ENCODE measurements at places on chromosomes 12 and 14. TPM values are rescaled to one million over a fixed set of nuclear protein-coding genes. Genes with fewer than 3 reads are reported as not detected.

- no peaks in the 10 kb centered on the region for H3K27me3 ChIP-seq
- H3K4me1 ChIP-seq, result no peaks in the 10 kb centered on the region
- no peaks in the 10 kb centered on the region for H3K36me3 ChIP-seq
- no peak overlapping the region for H3K4me3 ChIP-seq
- H3K27ac ChIP-seq, result no peak overlapping the region
Observed at GRCh38 chr14:76109087-76109880, 42.4 kb upstream of the GPATCH2L start.

DNA sequence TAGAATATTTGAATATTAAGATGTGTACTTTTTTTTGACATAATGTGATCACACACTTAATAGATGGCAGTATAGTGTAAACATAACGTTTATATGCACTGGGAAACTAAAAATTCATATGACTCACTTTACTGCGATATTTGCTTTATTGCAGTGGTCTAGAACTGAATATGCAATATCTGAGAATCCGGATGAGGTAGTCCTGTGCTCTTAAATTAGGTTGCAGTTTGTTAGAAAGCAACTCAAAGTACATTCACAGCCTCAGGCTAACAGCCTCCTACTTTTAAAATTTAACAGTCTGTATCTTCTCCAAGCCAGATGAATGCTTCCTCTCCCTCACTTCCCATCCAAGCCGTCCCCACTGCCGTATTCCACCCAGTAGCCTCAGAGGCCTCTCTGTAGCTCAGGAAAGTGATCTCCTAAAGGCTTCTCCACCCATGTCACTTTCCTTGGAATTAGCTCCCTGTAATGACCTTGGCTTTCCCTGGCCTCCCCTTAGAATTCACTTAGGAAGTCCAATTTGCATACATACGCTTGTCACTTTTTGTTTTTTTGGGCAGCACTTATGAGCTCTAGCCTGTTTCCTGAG lies 43.7 kb downstream of the TESPA1 start:
- no peak overlapping the region for H3K4me3 ChIP-seq
- peaks cover 12% of the 10 kb centered on the region for H3K4me1 ChIP-seq
- DNase-seq, result no peak
- no peaks in the 10 kb centered on the region for H3K27me3 ChIP-seq
- no peak overlapping the region for H3K27ac ChIP-seq
- H3K36me3 ChIP-seq, result peaks cover 29% of the 10 kb centered on the region

DNA sequence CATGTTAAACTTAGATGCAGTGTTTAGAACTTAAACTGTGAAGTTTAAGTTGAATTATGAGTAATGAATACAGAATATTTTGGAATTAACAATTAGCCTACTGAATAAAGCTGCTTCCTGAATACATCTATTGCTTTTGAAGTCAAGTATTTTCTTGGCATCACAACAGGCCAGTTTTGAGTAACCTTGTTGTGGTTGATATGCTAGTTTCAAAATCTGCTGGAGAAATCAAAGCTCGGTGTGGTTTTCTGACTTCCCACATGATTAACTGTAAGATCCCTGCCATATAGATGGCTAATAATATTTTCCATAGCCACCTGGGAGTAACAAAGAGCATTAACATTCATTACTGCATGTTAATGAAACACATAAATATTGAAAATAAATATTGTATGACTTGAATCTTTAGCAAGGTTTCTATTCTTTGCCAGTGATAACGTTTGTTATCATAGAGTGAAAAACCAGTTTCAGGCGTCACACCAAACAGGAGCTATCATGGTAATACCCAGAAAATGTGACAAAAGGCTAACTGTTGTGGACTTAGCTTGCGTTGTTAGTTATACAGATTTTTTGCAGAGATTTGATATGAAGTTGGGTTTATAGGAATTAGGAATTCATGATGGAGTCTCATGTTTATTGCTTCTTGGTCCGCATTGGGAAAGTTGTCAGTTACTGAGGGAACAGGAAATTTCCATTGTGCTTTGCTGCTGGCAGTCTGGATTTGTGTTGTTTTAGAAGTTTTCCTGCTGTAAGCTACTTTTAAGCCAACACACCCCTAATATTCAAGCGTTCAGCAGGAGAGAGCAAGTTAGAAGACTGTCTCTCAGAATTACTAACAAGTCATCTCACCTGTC lies 32.1 kb downstream of the PPFIBP1 start:
- DNase-seq, result no peak
- peaks cover 14% of the 10 kb centered on the region for H3K4me1 ChIP-seq
- H3K36me3 ChIP-seq, result no peaks in the 10 kb centered on the region
- no peak overlapping the region for H3K27ac ChIP-seq
- H3K4me3 ChIP-seq, result no peak overlapping the region
- peaks cover 21% of the 10 kb centered on the region for H3K27me3 ChIP-seq

DNA sequence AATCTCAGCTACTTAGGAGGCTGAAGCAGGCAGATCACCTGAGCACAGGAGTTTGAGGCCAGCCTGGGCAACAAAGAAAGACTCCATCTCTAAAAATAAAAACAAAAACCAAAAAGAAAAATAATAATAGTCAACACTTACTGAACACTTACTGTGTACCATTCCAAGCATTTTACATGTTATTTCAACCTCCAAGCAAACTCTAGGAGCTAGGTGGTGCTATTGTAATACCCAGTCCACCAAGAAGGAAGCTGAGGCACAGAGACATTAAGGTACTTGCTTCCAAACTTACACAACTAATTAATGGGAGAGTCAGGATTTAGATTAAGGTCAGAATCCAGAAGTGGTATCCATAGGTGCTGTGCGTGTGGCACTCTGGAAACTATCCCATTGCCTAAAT lies 13.7 kb upstream of the OR6J1 start:
- no peaks in the 10 kb centered on the region for H3K36me3 ChIP-seq
- DNase-seq, result no peak
- H3K27ac ChIP-seq, result no peak overlapping the region
- no peaks in the 10 kb centered on the region for H3K27me3 ChIP-seq

DNA sequence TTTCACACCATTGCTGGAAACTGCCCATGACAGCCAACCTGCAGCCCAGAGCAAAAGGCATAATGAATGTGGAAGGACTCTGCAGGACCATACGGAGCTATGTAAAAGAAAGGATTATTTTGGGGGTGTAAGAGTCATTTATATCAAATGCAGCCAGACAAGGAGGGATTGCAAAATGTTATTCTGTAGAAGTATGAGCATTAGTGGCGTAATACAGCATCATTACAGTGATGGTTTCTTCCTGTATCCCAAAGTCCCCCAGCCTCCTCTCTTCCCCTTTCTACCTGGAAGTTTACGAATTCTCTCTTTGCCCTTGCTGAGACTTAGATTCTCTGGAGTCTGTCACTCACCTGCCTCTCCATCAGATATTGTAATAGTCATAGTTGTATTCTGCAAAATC lies 89.9 kb downstream of the BORCS5 start:
- no peak overlapping the region for H3K4me3 ChIP-seq
- DNase-seq, result no peak
- no peak overlapping the region for H3K27ac ChIP-seq
- peaks cover 25% of the 10 kb centered on the region for H3K36me3 ChIP-seq

- peaks cover under 1% of the 10 kb centered on the region for H3K4me1 ChIP-seq
- H3K4me3 ChIP-seq, result no peak overlapping the region
- DNase-seq, result no peak
- H3K36me3 ChIP-seq, result no peaks in the 10 kb centered on the region
- no peak overlapping the region for H3K27ac ChIP-seq
Observed at GRCh38 chr12:52799505-52800211, 3.7 kb upstream of the KRT3 start.

GRCh38 chr14:93059917-93060545 lies 55.7 kb downstream of the ITPK1 start:
- no peaks in the 10 kb centered on the region for H3K36me3 ChIP-seq
- no peak for DNase-seq
- H3K27ac ChIP-seq, result no peak overlapping the region
- peaks cover 11% of the 10 kb centered on the region for H3K4me1 ChIP-seq
- no peaks in the 10 kb centered on the region for H3K27me3 ChIP-seq

DNA sequence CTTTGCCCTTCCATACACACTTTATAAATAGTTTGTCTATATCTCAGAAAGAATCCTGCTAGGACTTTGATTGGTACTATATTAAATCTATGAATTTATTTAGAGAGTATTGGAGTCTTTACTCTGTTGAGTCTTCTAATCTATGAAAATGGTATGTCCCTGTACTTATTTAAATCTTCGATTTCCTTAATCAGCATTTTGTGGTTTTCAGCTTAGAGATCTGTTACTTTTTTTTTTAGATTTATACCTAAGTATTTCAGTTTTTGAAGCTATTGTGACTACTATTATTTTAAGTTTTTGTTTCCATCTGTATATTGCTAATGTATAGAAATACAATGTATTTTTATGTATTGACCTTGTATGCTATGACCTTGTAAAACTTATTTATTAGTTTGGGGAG lies 13.4 kb upstream of the IFI27L2 start:
- no peak overlapping the region for H3K27ac ChIP-seq
- peaks cover 26% of the 10 kb centered on the region for H3K4me1 ChIP-seq
- no peak overlapping the region for H3K4me3 ChIP-seq
- H3K36me3 ChIP-seq, result no peaks in the 10 kb centered on the region

GRCh38 chr14:73014105-73014504 lies 12.8 kb downstream of the ZFYVE1 start:
- peaks cover 33% of the 10 kb centered on the region for H3K4me1 ChIP-seq
- H3K27ac ChIP-seq, result peak overlapping the region; percentile 55

GRCh38 chr12:32920506-32921085 lies 24.0 kb upstream of the PKP2 start:
- H3K36me3 ChIP-seq, result no peaks in the 10 kb centered on the region
- H3K4me1 ChIP-seq, result no peaks in the 10 kb centered on the region
- no peak overlapping the region for H3K27ac ChIP-seq
- peaks cover 3% of the 10 kb centered on the region for H3K27me3 ChIP-seq

DNA sequence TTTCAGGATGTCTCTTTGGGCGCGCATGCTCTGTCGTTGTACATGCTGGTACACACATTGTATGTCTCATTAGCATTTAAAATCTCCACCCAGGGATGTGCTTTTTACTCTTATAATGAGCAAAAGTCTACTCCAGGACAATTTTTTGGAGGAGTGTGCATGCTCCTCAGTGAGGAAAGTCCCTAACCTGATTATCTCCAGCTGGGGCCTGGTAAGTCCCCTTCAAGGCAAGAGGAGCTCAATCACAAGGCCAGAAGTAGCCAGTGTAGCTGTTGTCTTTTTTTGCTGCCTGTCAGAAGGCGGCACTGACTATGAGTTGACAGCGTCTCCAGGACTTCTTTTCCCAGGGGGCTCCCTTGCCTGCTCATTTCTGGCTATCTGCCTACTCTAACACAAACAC lies 218.3 kb upstream of the CNTN1 start:
- no peak overlapping the region for H3K27ac ChIP-seq
- no peak overlapping the region for H3K4me3 ChIP-seq
- H3K27me3 ChIP-seq, result no peaks in the 10 kb centered on the region
- DNase-seq, result no peak
- no peaks in the 10 kb centered on the region for H3K36me3 ChIP-seq

- H3K4me1 ChIP-seq, result no peaks in the 10 kb centered on the region
- no peaks in the 10 kb centered on the region for H3K36me3 ChIP-seq
- no peak overlapping the region for H3K27ac ChIP-seq
Observed at GRCh38 chr12:3040663-3041544, 36.3 kb upstream of the TSPAN9 start.

- no peaks in the 10 kb centered on the region for H3K36me3 ChIP-seq
- no peaks in the 10 kb centered on the region for H3K4me1 ChIP-seq
- no peak for DNase-seq
- no peak overlapping the region for H3K4me3 ChIP-seq
- H3K27ac ChIP-seq, result no peak overlapping the region
- no peaks in the 10 kb centered on the region for H3K27me3 ChIP-seq
Observed at GRCh38 chr12:20119596-20120402, 248.5 kb upstream of the PDE3A start.

DNA sequence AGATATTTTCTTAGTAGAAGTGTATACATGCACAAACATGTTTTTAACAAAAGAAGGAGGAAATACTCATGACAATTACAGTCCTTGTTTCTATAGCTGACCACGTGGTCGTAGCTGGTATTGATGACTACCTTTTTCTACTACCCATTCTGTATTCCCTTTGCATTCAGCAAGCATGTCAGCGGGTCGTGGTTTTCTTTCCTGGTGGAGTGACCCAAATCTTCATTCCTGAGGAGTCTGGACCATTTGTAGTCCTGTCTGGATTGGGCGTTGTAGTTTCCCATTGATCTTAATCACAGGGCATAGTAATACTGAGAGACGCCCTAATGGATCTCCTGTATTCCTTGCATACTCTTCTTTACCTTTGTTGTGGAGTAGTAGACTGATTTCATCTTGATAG lies 472.1 kb upstream of the RGS6 start:
- H3K4me3 ChIP-seq, result no peak overlapping the region
- no peak overlapping the region for H3K27ac ChIP-seq
- peaks cover 2% of the 10 kb centered on the region for H3K4me1 ChIP-seq
- H3K36me3 ChIP-seq, result peaks cover 42% of the 10 kb centered on the region
- no peaks in the 10 kb centered on the region for H3K27me3 ChIP-seq

DNA sequence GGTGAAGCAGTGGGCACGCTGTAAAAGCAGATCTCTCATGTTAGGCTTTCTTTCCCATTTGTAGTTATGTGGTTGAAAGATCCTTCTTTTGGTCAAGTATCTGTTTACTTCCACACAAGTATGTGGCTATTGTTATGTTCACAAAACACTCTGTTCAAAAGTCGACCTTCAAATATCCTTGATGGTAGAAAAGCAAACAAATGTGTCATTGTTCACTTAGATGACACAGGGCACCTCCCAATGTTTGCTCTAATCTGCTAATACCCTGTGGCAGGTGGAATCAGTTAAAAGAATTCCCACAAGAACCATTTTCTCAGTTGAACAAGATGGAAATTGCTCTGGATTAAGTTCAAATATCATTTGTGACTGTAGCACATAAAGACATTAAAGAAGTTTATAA lies 43.6 kb upstream of the NAA30 start:
- no peaks in the 10 kb centered on the region for H3K4me1 ChIP-seq
- H3K36me3 ChIP-seq, result no peaks in the 10 kb centered on the region
- peaks cover 1% of the 10 kb centered on the region for H3K27me3 ChIP-seq
- H3K4me3 ChIP-seq, result no peak overlapping the region
- H3K27ac ChIP-seq, result no peak overlapping the region
- DNase-seq, result no peak

GRCh38 chr14:60651796-60652673 lies 2.8 kb upstream of the SIX1 start:
- no peak overlapping the region for H3K4me3 ChIP-seq
- H3K36me3 ChIP-seq, result peaks cover 16% of the 10 kb centered on the region
- peaks cover 90% of the 10 kb centered on the region for H3K27me3 ChIP-seq
- peak overlapping the region; percentile 44 for H3K27ac ChIP-seq
- peaks cover 76% of the 10 kb centered on the region for H3K4me1 ChIP-seq

The TAS2R19 gene
- total RNA-seq, result 1.3 TPM

The ACACB gene
- total RNA-seq, result 9.7 TPM

The ASPG gene
- total RNA-seq, result not detected

The KRT78 gene
- not detected for total RNA-seq

The SERPINA12 gene
- total RNA-seq, result not detected

The CDC42BPB gene
- total RNA-seq, result 0.81 TPM

The NUP107 gene
- total RNA-seq, result 80.7 TPM

Measured in activated CD4-positive, alpha-beta memory T cell treated with anti-CD3 and anti-CD28 coated beads, Interleukin-2, amount 10 ng/mL, durations not matched to agents 7 days and 5 days (primary cell).